Hypothalamus (tissue), 51 donors: ENCODE measurements at places on chromosomes 16 and 17.

DNA sequence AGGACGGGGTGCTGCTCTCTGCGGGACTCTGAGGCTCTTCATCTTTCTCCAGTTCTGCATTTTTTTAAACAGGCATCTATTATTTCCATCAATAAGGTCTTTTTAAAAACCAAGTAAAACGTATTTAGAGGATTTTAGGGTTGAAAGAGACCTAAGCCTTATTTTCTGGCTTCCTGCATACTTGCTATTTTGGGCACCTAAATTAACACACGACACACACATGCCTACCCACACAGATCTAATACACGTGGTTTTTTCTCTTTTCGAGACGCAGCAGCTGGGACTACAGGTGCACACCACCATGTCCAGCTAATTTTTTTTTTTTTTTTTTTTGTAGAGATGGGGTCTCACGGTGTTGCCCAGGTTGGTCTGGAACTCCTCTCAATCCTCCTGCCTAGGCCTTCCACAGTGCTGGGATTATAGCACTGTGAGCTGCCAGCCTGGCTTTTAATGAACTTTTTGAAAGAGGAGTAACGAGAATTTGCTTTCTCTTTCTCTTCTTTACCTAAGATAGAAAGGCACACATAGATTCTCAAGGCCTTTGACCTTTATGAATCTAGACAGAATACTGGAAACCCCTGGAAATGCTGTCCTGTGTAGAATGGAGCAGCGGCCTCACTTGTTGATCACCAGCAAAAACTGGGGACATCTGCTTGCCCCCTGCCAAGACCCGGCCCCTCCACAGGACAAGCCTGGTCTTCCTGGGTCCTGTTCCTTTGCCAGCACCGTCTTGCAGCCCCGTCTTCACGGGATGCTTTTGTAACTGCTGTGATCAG, 13.8 kb downstream of the DNAAF8 start:
- no peak for DNase-seq

GRCh38 chr17:35053204-35053603, 10.3 kb downstream of the RFFL start:
- DNase-seq, result no peak

DNA sequence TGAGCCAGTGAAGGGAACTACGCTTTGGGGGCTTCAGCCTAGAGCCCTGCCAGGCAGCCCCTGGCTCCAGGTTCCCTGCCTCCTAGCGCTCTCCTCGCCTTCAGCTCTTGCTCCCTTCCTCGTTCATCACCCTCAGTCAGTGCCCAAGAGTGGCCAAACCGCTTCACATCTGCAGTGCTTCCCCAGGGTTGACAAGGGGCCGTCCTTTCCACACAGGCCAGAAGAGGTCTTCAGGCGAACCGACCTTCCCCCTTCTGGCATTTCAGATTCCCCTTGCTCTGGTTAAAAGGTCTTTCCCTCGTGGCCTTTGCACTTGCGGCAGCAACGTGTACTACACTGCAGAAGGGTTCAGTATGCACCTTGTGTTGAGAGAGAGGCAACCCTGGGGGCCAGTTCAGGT, 4.1 kb downstream of the RASD1 start:
- DNase-seq, result no peak

DNA sequence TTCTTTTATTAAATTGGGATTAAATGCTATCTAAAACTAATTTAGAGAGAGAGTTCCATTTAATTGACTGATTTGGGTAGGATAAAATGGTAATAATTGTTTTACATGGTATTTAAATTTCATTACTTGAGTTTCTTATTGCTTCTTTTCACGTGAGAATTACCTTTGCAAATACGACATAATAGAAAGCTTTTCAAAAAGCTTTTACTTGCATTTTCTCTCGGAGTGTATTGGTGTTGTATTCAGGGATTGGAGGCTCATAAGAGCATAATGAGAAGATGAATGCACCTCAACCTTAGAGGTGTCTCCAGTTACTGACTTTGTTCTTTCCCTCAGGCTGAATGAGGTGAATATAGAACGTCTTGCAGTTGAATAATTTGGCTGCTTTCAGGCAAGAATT, 67.4 kb upstream of the CPHXL start:
- DNase-seq, result no peak

DNA sequence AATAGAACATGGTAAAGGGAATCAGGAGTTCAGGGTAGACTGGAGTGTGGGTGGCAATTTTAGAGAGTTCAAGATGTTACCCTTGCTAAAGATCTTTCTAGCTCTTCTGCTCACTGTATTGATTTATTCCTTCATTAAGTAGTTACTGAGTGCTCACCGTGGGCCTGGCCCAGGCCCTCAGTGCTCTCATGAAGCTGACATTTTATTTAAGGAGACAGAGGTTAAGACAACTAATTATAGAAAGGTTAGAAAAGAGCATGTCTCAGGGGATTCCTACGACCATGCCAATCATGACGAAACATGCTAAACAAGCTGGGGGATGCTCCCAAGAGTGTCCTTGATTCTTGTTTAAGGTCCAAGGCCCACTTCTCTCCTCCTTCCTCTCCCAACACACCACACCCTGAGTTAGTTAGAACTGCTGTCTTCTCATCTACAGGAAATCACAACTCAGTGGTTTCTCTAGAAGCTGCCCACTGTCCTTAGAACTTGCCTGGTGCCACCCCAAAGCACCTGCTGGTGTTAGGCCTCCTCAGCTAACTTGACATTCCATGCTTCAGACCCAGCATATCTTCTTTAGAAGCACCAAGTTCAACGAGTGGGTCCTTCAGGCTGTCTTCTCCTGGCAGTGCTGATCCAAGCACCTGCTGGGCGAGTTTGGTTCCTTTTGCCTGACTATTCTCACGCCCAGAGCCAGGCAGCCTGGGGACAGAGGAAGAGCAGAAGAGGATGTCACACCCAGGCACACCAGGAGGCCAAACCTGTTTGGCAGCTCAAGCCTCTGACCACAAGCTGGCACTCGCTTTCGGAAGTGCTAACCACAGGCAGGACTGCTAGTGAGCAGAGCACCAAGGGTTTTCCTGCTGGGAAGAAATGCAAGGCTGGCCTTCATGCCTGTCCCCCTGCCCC, 79.0 kb downstream of the GAS7 start:
- DNase-seq, result no peak

DNA sequence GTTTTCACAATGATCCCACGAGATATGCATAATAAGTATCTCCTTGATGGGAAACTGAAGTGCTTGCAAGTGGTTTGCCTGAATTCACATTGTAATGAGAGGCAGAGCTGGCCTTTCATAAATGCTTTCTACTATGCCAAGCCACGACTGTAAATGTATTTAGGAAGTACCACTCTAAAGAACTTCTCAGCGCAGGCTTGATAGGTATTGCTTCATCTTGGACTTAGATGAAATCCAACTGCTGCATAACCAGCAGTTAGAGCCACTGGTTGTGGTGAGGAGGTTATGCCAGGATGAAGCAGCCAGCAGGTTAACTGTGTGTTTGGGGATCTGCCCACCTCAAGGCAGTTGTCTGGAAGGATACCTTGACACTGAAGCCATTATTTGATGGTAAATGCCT, 26.8 kb downstream of the MARCHF10 start:
- no peak for DNase-seq

- DNase-seq, result no peak
Observed at GRCh38 chr16:85891776-85892166, 7.2 kb upstream of the IRF8 start.

DNA sequence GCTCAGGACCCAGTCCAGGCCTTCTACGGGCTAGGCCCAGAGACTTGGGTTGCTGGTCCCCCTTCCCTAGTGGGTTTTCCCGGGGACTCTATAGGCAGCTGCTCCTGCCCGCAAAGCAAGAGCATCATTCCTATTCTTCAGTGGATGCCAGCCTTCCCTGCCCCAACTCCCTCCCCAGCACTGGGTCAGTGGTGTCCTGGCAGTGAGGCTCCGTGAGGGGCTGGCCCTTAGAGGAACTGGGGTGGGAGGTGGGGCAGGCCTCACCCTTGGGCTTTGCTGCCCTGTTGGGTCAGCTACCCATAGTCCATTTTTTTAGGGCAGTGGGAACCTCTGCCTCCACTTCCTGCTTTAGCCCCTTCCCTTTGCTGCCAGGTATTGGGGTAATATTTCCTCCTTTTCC, 7.9 kb upstream of the PLEKHG4 start:
- DNase-seq, result no peak

DNA sequence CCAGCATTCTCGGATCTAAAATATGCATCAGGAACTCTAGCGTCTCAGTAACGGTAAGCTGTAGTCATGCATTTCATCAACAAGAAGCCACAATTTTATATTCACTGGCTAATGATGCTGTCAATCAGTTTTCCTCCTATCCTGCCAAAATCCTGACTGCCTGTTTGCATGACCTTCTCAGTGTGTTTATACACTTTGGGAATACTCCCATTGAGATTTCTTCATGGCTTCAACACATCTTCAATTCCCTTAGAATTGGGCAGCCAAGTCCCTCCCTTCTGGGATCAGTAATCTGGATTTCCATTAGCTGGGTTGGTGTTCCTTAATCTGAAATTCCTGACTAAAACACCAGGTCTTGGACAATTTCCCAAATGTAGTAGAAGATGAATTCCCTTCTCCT, 348.9 kb upstream of the DYNLRB2 start:
- no peak for DNase-seq

DNA sequence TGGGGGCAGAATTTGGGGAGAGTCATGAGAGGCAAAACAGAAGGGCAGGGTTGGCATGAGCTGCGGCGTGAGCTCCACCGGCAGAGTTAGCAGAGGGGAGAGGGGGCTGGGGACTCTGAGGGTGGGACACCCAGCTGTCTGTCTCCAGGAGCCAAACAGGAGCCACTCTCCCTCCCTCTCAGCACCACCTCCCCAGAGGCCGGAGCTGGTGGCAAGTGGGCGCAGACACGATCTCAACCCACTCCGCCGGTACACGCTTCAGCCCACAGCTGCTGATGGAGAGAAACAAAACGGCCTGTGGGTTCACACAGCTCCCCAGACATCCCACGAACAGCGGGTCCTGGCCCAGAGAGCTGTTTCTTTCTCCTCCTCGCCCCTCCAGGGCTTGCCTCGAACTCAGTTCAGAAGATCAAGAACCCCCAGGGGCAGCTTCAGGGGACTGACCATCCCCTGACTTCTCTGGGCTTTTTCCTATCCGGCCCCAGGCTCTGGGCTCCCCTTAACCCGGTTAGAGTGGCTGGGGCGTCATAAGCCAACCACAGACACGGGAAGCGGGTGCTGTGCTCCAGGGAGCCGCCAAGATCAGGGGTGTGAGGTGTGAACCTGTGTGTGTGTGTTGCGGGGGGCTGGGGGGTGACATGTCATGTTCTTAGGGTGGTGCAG, 7.6 kb downstream of the RHBDF2 start:
- no peak for DNase-seq

- DNase-seq, result no peak
Observed at GRCh38 chr16:73058616-73059409, 10.9 kb upstream of the ZFHX3 start.

- DNase-seq, result no peak
Observed at GRCh38 chr17:37207103-37207502, 168.7 kb upstream of the C17orf78 start.
